ENCODE measurements at places on chromosomes 12 and 14. TPM values are rescaled to one million over a fixed set of nuclear protein-coding genes. Genes with fewer than 3 reads are reported as not detected.
A peak's percentile ranks its signal among the peaks of the same experiment; 100 is the strongest.

DNA sequence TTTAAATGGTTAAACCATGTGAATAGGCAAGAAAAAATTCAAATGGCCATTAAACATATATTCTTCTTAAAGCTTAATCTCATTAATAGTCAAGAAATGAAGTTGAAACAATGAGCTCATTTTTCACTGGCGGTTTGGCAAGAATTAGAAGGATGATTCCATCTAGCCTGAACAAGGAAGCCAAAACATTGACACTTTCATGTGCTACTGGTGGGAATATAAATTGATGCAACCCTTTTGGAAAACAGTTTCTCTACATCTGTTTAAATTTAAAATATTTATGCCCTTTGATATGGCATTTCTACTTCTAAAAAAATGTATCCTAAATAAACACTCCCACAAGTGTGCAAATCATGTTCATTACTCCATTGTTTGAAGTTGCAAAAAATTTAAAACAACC is 174.7 kb upstream of the HIF1A start:
- no peak for DNase-seq
- no peaks in the 10 kb centered on the region for H3K36me3 ChIP-seq
- H3K27ac ChIP-seq, result no peak overlapping the region
- no peak overlapping the region for H3K4me3 ChIP-seq
- no peaks in the 10 kb centered on the region for H3K27me3 ChIP-seq
- H3K4me1 ChIP-seq, result peaks cover 66% of the 10 kb centered on the region

DNA sequence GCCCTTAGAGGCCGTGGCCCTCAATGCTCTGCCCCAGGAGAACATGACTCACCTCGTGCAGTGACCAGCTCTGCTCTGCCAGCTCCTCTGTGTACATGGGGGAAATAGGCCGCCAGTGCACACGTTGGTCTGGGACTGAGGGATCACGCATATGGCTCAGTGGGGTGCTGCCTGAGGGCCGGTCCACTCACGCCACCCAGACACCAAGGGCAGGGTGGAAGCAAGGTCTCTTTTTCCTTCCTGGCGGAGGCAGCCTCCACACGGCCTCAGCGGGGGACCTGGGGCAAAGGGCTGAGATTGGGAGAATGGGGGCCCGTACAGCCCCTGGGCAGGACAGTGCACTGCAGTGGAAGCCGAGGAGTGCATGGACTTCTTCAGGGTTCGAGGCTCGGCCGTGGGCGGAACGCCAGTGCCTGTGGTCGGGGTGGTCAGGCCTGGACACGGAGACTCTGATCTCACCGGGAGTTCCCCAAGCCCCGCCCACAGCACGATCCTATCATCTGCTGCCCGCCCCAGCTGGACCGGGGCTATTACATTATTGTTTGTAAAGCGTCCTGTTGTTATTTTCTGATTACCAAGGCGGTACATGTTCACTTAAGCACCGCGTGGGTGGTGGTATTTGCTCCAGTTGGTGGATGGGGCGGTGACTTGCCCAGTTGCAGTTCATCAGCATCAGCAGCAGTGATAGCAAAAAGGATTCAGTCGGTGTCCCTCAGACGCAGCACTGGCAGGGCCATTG is 38.8 kb upstream of the TDRD9 start:
- H3K36me3 ChIP-seq, result no peaks in the 10 kb centered on the region
- DNase-seq, result peak; percentile 82
- no peak overlapping the region for H3K4me3 ChIP-seq
- H3K27ac ChIP-seq, result peak overlapping the region; percentile 80

DNA sequence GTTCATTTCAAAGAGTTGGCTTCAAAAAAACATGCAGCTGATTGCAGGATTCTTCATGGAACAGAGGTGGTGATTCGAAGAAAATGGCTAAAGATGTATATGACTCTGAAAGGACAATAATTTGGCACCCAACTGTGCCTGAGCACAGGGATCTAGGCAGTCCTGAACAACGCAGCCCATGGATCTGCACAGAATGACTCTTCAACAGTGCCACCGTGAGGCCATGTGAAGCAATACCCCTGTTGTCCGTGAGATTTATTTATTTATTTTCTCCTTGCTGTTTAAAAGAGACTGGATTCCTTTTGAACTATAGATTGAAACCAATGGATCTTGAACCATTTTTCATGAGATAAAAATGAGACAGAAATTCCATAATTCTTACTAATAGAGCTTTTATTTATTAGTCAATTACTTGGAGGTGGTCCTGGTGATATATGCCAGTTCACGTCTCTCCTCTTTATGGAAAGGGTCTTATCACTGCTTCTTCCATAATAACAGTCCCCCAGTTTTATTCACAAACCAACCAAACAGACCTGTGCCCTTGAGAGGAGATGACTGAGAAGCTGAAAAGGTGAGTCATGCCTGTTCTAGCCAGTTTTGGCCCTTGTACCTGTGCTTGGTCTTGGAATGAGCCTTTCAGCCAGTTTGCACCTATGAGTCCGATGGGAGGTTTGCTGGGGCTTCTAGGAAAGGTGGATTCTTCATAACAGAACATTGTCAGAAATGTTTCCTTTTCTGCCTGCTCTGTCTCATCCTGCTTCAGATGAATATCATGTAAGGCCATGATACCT is 1598.3 kb downstream of the AACS start:
- no peaks in the 10 kb centered on the region for H3K36me3 ChIP-seq

COX8C gene
- not detected for total RNA-seq

DNA sequence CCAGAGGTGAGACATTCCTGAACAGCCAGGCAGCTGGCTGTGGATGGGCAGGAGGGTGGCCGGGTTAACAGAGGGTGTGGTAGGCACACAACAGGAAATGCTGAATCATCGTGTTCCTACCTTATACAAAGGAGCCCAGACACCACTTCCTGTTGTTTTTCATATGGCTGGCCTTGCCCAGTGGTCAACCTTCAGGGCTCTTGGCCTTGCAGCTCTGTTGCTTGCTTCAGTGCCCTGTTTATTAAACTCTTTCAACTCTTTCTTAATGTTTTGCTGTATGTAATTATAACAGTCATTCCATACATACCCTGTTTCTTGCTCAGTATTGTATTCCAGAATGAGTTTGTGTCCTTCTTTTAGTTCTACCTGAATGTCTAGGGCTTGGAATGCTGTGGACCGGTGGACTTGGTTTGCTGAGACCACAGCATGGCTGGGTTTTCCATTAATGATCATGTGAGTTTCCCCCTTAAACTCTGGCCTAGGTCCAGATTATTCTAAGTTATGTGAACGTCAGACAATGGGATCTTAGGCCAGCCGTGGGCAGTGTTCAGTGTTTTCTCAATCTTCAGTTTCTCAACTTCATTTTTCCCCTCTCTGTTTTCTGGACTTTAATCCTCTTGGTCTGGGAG is 11.9 kb downstream of the CFAP54 start:
- no peak for DNase-seq
- H3K36me3 ChIP-seq, result no peaks in the 10 kb centered on the region

CHGA gene
- total RNA-seq, result 36.2 TPM

CIROP gene
- total RNA-seq, result not detected

SLC24A4 gene
- 0.09 TPM for total RNA-seq

DTX1 gene
- total RNA-seq, result 3.5 TPM
